ENCODE measurements at places on chromosomes 4 and X. TPM values are rescaled to one million over a fixed set of nuclear protein-coding genes. Genes with fewer than 3 reads are reported as not detected.

ZXDB gene
- total RNA-seq = 5.5 TPM

CSAG2 gene
- total RNA-seq = not detected

UVSSA gene
- total RNA-seq = 6.3 TPM

SPOCK3 gene
- total RNA-seq = 0.10 TPM

CLDN2 gene
- total RNA-seq = 8.7 TPM

TBC1D8B gene
- total RNA-seq = 1.7 TPM

USP17L22 gene
- not detected for total RNA-seq

UGT2A3 gene
- total RNA-seq = 0.08 TPM

SLC26A1 gene
- total RNA-seq = 0.31 TPM

TMEM255A gene
- 0.13 TPM for total RNA-seq

ENPP6 gene
- not detected for total RNA-seq

MAGEA10 gene
- total RNA-seq = 0.04 TPM

TCEANC gene
- total RNA-seq = 0.91 TPM

FGFBP1 gene
- total RNA-seq = 4.3 TPM

C4orf36 gene
- total RNA-seq = 0.64 TPM

USP27X gene
- total RNA-seq = 4.9 TPM

PDGFC gene
- total RNA-seq = 3.4 TPM

SSX4B gene
- not detected for total RNA-seq

SHROOM4 gene
- total RNA-seq = not detected

DCTD gene
- total RNA-seq = 78.7 TPM
